ENCODE measurements at places on chromosomes 6 and 20.

DNA sequence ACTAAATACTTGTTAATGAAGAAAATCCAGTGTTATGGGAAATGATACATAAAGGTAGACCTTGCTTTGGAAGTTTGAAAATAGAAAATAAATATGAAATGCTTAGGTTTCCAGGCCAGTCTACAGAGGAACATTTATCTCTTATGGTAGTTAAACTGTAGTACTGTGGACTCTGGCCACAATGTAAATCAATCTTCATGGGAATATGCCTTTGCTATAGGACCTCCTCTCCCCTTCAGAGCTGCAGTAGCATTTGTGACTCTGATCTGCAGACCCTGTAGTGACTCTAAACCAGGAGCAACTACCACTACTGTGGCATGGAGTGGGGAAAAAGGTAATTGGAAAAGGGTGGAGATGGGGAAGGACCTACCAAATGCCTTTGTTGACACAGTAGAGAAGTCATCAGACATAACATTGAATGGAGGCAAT is 4.5 kb downstream of the HSPA1A start:
- DNase-seq = no peak

DNA sequence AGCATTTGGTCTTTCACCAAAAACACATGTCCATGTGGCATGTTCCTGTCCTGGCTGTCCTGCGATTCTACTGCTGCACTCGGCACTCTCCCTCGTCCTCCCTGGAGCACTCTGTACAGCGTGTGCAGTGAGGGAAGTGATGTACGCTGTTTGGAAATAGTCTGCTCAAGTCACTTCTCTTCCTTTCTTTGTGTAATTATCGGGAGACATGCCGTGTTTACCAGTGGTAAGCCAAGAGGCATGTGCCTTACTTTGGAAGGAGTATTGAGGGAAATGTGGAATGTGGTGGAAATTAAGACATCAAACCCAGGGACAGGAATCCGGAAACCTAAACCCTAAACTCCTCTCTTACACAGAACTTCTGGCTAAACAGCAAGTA is 268.5 kb upstream of the FOXQ1 start:
- no peak for DNase-seq

- no peak for DNase-seq
Measured at GRCh38 chr6:33277663-33278391, 904 bp downstream of the B3GALT4 start.

DNA sequence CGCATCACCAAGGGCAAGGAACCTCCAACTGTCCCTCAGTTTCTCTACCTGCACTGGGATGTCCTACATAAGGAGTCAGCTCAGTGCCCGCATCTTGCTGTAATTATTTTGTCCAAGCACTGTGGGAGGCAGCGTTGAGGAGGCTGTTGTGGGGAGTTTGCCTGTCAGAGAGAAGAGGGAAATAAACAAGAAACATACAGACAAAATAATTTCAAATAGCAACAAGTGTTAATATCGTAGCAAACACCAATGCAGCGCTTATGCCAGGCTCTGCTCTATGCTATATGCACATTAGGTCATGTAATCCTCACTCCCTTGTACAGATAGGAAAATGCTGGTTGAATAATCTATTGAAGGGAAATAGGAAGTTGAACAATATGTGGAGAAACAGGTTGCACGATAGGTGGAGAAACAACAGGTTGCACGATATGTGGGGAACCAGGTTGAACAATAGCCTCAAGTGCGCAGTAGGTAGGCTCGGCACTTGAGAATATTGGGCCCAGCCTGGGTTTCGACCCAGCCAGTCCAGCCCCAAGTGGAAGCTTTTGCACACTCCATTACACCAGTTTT is 91.2 kb upstream of the SIRPA start:
- DNase-seq = no peak

GRCh38 chr20:2421247-2421646 is 40.5 kb downstream of the TGM6 start:
- no peak for DNase-seq

DNA sequence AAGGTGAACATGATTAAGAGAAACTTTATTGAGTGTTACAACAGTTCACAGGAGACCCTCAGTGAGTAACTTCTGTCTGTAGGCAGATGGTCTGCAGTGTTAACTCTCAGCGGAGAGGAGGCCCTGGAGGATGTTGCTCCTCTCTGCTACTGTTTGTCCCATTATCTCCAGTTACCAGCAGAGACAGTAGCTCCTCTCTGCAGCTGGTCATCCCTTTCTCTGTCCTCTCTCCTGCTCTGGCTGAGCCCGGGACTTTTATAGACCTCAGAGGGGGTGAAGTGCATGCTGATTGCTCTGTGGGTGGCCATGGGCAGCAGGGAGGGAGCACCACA is 5.7 kb downstream of the GTSF1L start:
- DNase-seq = no peak

GRCh38 chr6:149334201-149334600 is 16.7 kb downstream of the TAB2 start:
- DNase-seq = no peak

DNA sequence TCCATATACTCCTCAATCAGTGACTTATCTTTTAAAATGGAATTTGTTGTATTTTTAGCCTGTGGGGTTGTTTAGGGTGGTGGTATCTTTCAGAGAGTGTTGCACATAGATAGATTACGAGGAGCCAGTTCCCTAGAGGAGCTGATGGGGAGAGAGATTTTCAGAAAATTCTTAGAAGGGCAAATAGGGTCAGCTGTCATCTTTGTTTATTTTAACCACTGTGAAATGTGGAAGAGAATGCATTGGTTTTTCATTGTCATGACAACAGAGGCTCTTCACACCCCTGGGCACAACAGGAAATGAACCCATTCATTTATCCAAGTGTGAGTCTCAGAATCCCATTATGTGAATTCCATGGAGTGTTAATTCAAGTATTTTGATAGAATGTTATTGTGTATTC is 188.4 kb downstream of the JARID2 start:
- DNase-seq = no peak

- peak; percentile 20 for DNase-seq
Measured at GRCh38 chr20:21096321-21097043, 9.7 kb downstream of the LINC00237 start.

GRCh38 chr6:128343706-128344105 is 176.7 kb downstream of the PTPRK start:
- no peak for DNase-seq

- DNase-seq = no peak
Measured at GRCh38 chr20:18314786-18315406, 26.6 kb downstream of the ZNF133 start.

- DNase-seq = peak; percentile 98
Measured at GRCh38 chr6:28589234-28589956, 63.7 kb downstream of the GPX5 start.

DNA sequence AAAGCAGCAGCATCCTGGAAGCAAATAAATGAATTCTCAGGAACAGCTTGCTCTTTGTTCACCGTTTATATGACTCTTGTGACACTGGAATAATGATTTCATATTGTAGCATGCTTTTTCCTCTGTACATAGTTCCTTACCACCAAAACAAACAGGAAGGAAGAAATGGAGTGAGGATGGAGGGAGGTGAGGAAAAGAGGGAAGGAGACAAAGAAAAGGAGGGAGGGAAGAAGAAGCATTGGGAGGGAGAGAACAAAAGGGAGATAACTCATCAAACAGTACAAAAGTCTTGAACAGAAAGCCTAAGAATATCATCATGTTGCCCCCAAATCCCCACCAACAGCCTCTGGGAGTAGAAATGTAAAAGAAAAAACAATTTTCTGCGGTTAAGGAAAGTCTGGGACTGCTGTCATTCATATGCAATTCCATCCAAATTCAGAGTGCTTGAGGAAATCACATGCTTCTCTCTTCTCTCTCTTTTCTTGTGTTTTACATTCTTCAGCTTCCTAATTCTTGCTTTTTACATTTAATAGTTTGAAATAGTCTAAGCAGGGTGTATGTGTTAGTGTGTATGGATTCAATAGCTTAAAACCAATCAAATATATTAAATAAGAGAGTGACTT is 81.5 kb downstream of the EPHA7 start:
- DNase-seq = no peak

GRCh38 chr6:71706523-71706922 is 179.8 kb upstream of the RIMS1 start:
- DNase-seq = no peak

GRCh38 chr6:89952686-89953085 is 58.4 kb downstream of the GJA10 start:
- no peak for DNase-seq

GRCh38 chr6:101114703-101115102 is 233.6 kb upstream of the ASCC3 start:
- peak; percentile 6 for DNase-seq

- DNase-seq = no peak
Measured at GRCh38 chr6:14354919-14355572, 237.5 kb downstream of the CD83 start.

- peak; percentile 11 for DNase-seq
Measured at GRCh38 chr6:71394926-71395325, 106.3 kb downstream of the OGFRL1 start.

- DNase-seq = no peak
Measured at GRCh38 chr20:9668381-9668780, 154.0 kb downstream of the LAMP5 start.

- peak; percentile 83 for DNase-seq
Measured at GRCh38 chr6:43695215-43695966, 7.8 kb upstream of the MRPS18A start.

DNA sequence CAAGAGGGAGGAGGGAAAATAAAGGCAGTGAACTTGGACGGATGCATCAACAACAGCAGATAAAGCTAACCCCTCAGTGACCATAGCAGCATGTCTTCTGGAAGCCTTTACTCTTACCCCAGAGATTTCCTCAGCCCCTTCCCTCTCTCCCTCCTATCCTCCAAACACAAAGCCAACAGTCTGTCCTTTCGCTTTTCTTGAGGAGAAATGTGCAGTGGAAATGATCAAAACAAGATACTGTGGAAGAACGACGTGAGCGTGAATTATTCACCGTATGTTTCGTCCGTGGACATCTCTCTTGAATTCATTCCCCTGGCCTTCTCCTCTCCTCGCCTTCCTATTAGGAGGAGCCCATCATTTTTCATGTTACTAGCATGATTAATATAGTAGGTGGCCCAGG is 8.5 kb downstream of the NRN1 start:
- DNase-seq = no peak

GRCh38 chr6:167759206-167759605 is 67.5 kb upstream of the AFDN start:
- DNase-seq = no peak

DNA sequence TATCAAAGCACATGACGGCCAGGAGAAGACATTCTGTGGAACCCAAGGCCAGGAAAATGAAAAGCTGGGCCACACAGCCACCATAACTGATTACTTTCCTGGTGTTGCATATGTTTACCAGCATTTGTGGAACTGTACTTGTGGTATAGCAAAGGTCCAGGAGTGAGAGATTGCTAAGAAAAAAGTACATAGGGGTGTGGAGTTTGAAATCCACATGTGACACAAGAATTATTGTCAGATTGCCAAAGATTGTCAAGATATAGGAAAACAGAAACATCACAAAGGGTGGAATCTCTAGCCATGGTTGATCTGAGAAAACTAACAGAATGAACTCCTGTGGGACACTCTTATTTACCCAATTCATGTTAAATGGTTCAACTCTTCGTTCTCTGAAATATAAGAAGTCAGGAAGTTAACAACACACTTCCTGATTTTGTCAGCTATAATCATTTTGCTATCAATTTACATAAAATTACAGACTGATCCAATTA is at the start of gene OR2B2:
TSS of gene OR2B2 (minus strand) at position 441 of the 491 bp plus-strand sequence. CDS start at position 364, 77 bp downstream.
- DNase-seq = no peak

Data from ELF-1 (cell line).